ENCODE measurements at places on chromosomes 4 and X. TPM values are rescaled to one million over a fixed set of nuclear protein-coding genes. Genes with fewer than 3 reads are reported as not detected.

The CT45A1 gene
- not detected for total RNA-seq

The TSPYL2 gene
- 17.5 TPM for total RNA-seq

DNA sequence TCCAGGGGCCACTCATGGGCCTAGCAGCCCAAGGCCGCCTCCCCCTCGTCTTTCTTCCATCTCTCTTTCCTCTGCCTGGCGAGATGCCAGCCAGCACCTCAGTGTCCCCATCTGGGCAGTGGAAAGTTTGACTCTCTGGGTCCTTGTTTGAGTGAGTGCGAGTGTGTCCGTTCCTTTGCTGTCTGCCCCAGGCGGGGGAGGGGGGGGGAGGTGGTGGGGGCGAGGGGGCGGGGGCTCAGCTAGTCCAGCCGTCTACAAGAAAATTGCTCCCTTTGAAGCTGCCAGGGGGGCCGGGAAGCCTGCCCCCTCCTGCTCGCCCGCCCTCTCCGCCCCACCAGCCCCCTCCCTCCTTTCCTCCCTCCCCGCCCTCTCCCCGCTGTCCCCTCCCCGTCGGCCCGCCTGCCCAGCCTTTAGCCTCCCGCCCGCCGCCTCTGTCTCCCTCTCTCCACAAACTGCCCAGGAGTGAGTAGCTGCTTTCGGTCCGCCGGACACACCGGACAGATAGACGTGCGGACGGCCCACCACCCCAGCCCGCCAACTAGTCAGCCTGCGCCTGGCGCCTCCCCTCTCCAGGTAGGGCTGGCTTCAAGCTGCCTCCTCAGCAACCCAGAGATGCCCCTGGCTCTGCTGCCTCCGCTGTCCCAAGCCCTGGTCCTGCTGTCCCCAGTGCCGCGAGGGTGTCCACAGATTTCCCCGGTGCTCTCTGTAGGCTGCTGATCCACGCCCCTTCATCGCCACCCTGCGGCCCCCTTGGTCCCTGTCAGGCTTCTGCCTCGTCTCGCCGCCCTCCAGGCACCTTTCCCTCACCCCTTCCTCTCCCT, at the start of gene BGN:
Gene BGN (plus strand): TSS at position 440 of the 821 bp plus-strand sequence. CDS start 9,652 bp downstream, outside the sequence.
- DNase-seq, result peak; percentile 68

DNA sequence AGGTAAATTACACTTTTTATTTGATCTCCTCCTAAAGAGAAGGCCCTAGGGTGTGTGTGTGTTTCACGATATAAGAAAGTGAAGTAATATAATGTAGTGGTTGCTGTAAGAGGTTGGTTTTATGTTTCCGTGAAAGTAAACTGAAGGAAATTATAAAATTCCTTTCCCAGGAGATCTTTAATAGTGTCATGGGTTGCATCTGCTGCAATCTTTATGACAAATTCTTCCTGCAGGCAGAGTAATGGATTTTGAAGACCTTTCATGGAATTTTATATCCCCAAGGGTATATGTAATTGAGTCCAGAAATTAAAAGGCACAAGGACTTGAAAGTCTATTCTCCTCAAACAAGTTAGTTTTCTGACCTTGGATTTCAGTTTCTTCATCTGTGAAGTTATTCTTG, 538.6 kb downstream of the ANKRD50 start:
- DNase-seq, result no peak

The ARMCX2 gene
- total RNA-seq, result 68.5 TPM

GRCh38 chrX:123884809-123885408, 25.1 kb downstream of the XIAP start:
- DNase-seq, result peak; percentile 73
